Muscle of arm (tissue), 14 donors: ENCODE measurements at places on chromosomes 3 and 15.

GRCh38 chr3:112302881-112303763, 9.1 kb upstream of the SLC9C1 start:
- DNase-seq: peak; percentile 35

DNA sequence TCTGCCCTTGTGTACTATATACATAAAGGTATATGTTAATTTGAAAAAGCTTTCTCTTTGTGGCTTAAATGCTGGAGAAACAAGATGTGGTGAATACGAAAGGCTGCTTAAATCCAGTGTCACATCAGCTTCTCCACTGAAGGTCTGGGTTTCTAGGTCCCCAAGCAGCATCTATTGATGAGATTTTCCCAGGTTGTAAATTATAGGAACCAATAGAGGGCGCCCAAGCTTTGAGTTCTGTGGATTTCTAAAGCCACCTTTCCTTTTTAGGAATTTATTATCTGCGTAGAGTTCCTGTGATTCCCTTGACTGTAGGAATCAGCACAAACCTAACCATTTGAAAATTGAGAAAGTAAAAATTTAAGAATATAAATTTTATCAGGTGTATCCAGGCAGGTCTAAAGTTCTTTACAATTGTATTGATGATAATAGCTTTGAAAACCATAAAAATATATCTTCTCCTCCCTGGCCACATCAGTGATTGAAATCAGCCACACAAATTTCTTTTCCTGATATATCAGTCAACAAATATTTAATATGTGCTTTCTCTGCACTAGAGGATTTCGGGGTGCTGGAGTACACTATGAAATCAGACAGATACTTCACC, 88.3 kb upstream of the ADAMTSL3 start:
- peak; percentile 56 for DNase-seq

DNA sequence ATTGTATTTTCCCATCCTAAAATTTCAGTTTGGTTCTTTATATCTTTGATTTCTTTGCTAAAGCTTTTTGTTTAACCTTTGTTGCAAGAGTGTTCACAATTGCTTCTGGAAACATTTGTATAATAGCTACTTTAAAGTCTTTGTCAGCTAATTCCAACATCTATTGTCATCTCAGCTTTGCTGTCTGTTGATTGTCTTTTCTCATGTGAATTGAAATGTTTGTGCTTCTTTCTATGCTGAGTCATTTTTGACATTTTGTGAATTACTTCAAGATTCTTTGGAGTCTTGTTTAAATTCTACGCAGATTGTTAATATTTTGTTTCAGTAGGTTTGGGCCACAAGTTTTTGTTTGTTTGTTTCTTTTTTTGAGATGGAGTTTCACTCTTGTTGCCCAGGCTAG, 73.2 kb downstream of the SUCNR1 start:
- no peak for DNase-seq

DNA sequence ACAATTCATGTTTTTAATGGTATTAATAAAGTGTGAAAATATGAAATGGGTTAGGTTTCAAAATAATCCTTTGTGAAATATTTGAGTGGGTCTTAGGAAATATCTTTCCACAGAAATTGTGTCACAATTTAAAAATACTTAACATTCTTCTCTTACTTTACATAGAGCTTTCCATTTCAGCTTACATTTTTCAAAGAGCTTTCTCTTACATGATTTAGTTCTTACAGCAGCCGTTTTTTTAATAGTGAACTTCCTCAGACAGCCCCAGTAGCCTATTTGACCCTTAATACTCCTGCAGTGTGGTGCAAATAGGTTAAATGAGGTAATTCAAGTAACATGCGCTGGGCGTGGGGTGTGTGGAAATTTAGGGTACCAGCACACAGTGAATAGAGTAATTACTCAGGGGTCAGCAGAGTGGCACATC, 21.8 kb downstream of the P2RY12 start:
- no peak for DNase-seq

DNA sequence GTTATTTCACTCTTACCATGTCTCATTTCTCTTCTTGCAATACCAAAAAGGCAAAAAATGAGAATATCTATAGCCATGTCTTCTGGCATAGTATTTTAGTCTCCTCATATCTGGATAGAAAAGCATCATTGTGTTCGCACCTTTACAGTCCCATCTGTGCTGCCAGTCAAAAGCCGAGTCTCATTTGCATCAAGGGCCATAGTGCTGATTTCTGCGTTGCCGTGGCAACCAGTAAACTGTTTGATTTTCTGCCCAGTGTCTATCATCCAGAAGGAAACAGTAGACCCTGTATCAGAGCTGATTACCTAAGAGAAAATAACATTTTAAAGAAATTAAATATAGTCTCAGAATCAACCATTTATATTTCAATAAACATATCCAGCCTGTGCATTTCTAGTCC, 86.1 kb upstream of the SERPINI2 start:
- DNase-seq: no peak
